ENCODE measurements at places on chromosomes 2 and 18.

DNA sequence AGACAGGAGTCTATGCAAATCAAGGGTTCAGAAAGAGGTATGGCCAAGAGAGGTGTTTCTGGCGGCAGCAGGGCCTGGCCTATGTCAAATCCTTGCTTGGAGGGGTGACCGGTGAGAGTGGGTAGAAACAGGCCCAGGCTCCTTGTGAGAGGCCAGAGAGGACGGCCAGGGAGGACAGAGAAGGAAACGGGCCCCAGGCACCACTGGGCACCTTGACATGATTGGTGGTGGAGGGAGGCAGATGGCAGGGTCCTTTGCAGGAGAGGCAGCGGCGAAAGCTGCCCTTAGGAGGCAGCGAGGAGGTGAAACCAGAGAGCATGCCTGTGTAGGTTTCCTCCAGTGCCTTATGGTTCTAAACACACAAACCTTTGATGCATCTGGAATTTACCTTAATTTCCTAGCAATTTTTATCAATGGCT, 6.2 kb downstream of the RAMP1 start:
- DNase-seq: no peak

- no peak for DNase-seq
Observed at GRCh38 chr2:236061497-236061896, 106.7 kb downstream of the GBX2 start.

GRCh38 chr2:232979871-232980461, 33.1 kb downstream of the NGEF start:
- DNase-seq: peak; percentile 59

- DNase-seq: peak; percentile 29
Observed at GRCh38 chr2:182952741-182953450, 85.4 kb downstream of the NCKAP1 start.

DNA sequence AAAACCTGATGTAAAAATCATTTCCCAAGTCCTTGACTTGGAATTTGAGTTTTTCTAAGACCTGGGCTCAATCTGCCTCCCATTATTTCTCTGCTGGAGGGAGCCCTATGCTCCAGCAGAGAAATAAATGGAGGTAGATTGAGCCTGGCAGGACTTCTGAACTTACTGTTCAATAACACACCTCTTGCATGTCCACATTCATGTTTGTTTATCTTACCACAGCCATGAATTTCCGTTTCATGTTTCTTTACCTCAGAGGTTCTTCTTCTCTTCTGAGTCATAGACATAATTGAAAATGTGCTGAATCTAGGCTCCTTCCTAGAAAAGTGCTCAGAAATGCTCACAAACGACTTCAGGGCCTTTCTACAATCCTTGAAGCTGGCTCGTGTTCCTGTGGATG, 170.8 kb downstream of the PMAIP1 start:
- DNase-seq: peak; percentile 45

- no peak for DNase-seq
Observed at GRCh38 chr2:183214680-183215079, 90.4 kb downstream of the NUP35 start.

- no peak for DNase-seq
Observed at GRCh38 chr2:127605691-127606263, 40.2 kb upstream of the GPR17 start.

DNA sequence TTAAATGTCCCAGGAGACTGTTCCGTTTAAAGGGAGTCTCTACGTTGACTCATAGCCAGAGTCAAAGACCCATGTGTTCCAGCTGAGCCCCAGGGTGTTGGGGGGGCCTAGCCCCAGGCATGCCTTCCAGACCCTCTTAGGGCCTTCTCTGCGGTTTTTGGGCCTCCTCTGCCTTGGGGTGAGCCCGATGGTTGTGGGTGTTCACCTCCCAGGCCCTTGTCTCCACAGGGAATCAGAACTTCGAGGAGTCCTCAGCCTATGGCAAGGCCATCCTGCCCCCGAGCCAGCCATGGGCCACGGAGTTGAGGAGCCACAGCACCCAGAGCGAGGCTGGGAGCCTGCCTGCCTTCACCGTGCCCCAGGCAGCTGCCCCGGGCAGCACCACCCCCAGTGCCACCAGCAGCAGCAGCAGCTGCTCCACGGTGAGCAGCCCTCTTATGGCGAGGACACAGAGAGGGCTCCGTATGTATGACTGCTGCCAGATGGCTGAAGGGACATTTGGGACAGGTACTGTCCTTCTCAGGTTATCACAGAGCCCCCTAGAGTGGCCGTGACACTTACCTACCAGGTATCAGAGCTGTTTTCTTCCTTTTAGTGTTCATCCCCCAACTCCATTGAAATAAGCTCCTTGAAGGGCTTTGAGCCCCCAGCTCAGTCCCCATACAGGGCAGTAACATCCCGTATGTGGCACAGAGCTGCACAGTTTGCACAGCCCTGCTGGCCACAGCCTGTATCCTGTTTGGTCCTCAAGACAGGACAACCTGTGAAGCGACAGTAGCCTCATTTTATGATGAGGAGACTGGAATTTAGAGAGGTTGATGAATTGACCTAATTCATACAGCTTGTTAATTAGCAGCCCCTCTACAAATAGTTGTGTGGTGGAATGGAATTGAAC, 80.7 kb downstream of the EPAS1 start:
- DNase-seq: no peak

DNA sequence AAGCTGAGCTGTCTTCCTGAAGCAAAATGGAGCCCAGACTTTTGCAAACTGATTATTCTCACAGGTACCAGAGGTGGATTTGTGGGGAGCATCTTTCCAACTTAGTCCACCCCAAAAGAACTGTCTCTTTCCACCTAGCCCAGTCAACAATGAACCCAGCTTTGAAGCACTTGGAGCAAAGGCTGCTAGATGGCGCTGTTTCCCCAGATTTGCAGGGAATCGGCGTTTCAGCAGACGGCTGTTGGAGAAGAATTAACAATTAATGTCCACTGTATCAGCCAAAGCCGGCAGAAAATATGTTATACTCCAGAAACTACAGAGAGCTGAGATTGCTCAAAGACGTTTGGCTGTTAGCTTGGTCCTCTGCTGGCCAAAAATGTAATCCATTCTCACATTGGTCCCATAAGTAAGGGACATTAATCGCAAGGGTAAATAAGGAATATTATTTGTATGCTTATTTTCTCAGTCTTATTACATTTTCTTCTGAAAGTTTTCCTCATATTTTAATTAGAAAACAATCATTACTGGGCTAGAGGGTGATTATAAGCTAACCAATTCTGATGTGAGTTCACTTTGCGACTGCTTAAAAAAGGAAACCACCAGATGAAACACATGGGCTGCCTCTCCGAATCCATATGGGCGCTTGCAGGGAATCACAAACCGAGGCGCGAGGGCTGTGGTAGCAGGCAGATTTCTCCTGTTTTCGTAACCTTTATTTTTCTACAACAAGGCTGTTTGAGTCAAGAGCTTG, 423.8 kb upstream of the MEX3C start:
- DNase-seq: peak; percentile 59

DNA sequence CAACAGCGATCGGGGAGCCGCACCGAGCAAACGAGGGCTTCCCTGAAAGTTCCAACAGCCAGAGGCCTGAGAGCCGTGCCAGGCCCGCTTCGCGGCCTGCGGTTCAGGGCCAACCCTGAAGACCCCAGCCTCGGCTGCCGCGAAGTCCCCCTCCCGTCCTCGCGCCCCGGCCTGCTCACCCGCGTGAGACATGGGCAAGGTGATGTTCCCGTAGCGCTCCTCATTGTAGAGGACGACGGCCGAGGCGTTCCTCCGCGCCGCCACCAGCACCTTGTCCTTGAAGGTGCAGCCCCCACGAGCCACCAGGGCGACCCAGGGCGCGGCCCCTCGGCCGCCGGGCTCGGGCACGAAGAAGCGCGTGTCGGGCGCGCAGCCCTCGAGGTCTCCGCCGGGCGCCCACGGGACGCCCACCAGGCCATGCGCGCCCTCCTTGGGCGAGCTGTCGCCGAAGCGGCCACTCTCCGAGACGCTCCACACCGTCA, 510 bp downstream of the RNF149 start:
- no peak for DNase-seq

DNA sequence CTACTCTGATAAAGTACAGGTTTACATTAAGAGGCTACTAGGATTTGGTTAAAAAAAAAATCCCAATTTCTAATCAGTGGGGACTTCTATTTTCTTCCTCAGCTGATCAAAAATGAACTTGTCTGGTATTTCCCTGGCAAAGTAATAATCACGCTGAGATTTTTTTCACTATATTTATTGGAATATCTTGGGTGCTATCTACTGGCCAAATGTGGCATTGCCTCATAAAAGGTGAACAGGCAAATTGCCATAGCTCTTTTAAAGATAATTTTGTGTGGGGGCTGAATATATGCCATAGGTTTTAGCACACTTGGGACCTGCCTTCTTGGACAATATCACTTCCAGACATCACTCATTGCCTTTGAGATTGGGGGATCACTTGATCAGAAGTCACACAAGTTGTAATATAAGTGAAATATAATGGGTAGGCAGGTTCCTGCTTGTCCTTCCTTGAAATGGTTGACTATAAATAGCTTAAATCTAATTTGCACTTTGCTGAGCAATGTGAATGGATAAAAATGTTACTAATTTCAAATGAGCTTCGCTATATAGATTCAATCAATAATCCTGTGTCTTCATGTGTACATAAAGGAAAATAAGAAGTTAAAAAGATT, 7.0 kb upstream of the NXPH2 start:
- DNase-seq: peak; percentile 39

GRCh38 chr18:46152808-46153617, 48.8 kb downstream of the HAUS1 start:
- no peak for DNase-seq

Data from fibroblast of upper back skin (primary cell).